ENCODE measurements at places on chromosomes 16 and 17.

DNA sequence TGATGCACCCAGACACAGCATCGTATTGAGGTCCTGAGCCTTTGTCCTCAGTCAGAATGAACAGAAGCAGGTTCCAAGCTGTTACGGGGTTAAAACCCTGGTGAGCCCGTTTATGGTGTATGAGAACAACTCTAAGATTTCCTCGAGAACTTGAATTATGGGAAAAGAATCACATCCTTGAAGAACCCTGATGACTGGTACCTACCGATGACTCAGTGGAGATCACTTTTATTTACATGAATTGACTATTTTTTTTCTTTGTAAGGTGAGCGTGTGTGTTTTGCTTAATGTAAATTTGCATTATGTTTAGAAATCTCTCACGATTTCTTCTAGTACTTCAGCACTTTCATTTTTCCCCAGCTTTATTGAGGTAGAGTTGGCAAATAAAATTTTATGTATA, 3.3 kb upstream of the KRTAP4-4 start:
- no peak for DNase-seq

DNA sequence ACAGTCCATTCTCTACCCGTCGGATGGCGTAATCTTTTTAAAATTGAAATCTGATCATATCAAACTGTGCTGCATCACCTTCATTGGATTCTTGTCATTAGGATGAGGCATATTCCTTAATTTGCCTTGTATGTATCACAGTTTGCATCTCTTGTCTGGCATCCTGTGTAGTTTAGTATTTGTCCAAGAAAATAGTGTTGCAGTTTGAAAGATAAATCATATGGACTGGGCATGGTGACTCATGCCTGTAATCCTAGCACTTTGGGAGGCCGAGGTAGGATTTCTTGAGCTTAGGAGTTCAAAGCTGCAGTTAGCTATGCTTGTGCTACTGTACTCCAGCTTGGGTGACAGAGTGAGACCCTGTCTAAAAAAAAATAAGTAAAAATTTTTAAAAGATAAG, 5.8 kb upstream of the RSL1D1 start:
- no peak for DNase-seq

GRCh38 chr17:55962951-55963401, 190.3 kb upstream of the ANKFN1 start:
- no peak for DNase-seq

GRCh38 chr17:15180121-15180561, 85.0 kb downstream of the PMP22 start:
- DNase-seq = no peak

GRCh38 chr17:67970783-67971182, 25.5 kb downstream of the C17orf58 start:
- DNase-seq = no peak

GRCh38 chr16:11389083-11389482, 43.8 kb downstream of the RMI2 start:
- DNase-seq = no peak

DNA sequence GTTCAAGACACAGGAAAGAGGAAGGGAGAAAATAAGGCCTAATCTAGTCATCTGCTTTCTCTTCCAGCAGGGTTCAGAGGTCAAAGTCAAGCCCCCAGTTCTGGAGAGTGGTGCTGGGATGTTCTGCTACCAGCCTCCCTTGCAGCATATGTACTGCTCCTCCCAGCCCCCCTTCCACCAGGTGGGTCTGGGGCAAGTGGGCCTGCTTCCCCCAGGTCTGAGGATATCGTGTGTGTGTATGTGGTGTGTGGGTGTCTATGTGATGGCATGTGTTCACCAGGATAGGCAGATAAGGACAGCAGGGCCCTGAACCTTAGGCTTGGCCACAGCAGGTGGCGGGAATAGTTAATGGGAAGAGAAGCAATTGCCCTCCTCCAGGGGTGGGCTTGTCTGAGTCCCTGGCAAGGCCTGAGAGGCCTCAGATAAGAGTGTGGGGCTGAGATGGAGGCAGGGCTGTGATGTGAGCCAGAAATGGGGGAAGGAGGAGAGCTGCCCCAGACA, 21.1 kb downstream of the FOXN1 start:
- DNase-seq = no peak

DNA sequence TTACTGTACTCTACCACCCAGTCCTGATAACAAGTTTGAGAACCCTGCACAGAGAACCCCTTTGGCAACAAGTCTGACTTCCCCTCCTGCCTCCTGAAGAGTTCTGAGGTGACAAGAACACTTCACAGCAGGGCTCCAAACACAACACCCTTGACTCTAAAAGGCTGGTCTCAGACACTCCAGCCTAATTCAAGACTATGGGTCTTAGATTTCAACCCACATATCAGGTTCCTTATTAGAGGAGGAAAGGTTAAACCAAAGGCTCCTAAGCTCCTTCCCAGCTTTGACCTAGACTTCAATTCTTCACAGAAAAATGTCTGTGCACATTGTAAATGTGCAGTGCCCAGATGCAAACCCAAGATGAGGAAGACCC, 23.0 kb downstream of the RANBP10 start:
- DNase-seq = no peak

DNA sequence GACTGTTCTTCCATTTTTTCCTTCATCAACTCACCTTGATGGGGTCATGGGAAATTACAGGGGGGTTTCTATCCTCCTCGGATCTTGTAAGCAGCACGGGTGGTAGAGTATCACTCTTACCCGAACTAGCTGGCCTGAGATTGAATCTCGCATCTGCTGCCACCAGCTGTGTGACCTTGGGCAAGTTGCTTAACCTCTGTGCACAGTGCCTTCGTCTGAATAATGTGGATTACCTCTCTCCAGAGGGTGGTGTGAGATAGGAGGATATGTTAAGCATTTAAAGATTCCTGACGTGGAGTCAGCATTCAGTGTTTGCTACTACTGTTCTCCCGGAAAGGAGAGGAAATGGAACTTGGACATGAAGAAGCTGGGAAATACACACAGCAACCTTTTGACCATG, 24.4 kb downstream of the LASP1 start:
- no peak for DNase-seq

GRCh38 chr16:46768809-46769208, 20.7 kb upstream of the MYLK3 start:
- DNase-seq = no peak

DNA sequence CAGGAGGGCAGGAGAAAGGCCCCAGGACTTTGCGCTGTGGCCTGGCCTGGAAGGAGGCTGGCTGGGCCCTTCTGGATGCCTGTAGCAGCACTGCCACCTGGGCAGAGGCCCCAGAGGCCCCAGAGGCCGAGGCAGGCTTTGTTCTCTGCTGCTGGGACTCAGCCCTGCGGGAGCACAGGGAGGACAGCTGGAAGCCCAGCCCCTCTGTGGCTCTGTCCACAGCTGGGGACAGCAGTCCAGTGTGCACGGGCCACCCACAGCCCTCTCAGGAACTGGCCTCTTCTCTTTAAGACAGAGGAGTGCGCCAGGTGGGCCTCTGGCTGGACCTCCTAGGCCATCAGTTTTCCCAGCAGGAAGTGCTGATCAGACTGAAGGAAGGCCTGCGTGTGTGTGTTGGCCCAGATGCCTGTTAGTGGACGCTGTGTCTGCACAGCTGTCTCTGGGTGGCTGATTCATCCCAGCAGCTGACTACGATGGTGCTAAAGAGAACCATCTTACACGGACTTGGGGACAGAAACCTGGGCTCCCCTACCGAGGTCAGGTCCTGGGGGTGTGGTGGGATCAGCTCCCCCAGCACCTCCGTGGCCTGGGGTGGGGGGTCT, 26.9 kb upstream of the ZNF750 start:
- no peak for DNase-seq

DNA sequence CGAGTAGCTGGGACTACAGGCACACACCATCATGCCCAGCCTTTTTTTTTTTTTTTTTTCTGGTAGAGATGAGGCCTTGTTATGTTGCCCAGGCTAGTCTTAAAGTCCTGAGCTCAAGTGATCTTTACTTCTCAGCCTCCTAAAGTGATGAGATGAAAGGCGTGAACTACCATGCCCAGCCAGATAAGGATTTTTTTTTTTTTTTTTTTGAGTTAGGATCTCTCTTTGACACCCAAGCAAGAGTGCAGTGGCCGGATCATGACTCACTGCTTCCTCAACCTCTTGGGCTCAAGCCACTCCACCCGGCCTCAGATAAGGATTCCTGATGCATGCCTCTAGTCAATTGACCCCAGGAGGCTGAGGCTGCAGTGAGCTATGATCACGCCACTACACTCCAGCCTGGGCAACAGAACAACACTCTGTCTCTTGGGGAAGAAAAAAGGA, 11.2 kb upstream of the PLEKHG4 start:
- DNase-seq = no peak

GRCh38 chr17:41496803-41497484, 7.2 kb upstream of the KRT36 start:
- peak; percentile 86 for DNase-seq

- DNase-seq = peak; percentile 30
Measured at GRCh38 chr17:8753976-8754440, 4.3 kb downstream of the SPDYE4 start.

GRCh38 chr16:67940446-67941089, 3.4 kb downstream of the LCAT start:
- DNase-seq = no peak

- no peak for DNase-seq
Measured at GRCh38 chr16:78528265-78528664, 428.8 kb downstream of the WWOX start.

DNA sequence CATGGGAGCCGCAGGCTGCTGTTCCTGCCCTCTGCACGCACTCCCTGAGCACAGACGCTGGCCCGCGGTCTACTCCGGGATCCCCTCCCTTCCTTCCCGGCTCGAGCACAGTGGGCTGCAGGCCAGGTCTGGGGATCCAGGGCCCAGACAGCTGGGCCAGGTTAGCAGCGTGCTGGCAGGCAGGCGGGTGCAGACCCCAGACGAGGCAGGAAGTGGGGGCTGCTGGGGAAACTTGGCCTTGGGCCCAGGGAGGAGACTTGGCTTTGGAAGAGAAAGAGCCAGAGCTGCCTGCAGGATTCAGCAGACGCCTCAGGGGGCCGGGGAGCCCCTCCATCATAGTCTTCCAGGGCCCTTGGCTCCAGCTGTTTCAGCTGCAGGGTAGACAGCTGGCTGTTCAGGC, 30.2 kb upstream of the ABCC3 start:
- no peak for DNase-seq

GRCh38 chr16:986925-987582, 5.5 kb downstream of the SOX8 start:
- no peak for DNase-seq

- DNase-seq = no peak
Measured at GRCh38 chr17:8476741-8477140, 41.1 kb downstream of the NDEL1 start.

DNA sequence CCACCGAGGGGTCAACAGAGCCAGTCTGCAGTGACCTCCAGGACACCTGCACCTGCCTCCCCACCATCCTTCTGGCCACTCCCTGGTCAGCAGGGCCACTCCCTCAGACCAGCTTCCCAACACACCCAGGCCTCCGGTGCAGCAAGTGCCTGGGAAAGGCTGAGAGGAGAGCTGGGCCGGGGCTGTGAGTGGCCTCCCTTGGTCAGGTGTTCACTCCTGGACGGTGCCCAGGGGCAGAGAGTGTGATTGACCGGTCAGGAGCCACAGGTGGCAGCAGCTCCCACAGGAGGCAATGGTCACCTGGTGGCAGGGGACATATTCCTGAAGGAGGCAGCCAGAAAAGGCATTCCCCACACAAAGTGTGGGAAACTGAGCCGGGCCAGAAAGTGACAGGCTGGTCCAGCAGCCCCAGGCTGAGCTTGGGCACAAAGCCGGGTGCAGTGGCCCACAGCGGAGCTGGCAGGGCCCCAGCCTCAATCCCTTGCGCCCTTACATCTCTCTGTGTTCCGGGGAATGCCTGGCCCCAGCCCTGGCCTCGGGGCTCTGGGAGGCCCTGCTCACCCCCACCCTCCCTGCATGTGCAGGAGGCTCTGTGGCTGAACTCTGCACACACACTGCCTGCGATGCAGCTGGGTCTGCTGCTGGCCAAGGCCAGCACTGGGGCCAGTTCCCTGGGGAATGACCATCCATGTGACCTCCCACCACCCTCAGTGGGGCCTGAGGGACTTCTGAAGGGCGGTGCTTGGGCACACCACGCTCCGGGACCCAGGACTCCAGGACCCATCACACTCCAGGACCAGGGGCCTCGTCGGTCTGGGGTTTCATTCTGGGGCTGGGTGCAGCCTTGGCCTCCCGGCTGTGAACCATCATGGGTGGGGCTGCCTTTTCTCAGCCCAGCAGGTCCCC, 1.2 kb upstream of the C17orf99 start:
- no peak for DNase-seq

GRCh38 chr16:14202697-14203096, 131.6 kb downstream of the MRTFB start:
- DNase-seq = no peak

DNA sequence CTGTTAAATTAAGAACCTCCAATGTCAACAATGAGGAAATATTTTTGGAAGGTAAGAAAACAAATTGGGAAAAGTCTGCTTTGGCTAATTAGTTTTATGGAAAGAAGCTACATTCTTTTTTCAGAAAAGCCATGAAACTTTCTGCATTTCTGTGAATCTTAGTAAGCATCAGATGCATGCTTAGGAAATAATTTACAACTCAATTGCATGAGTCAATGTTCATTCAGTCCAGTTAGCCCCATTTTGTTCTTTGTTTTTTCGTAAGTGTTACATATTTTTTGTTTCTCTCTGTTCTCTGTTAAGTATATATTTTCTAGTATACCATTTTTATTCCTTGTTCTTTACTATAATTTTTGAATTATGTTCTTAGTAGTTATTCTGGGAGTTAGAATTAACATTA, 195.2 kb upstream of the KIF2B start:
- no peak for DNase-seq

DNA sequence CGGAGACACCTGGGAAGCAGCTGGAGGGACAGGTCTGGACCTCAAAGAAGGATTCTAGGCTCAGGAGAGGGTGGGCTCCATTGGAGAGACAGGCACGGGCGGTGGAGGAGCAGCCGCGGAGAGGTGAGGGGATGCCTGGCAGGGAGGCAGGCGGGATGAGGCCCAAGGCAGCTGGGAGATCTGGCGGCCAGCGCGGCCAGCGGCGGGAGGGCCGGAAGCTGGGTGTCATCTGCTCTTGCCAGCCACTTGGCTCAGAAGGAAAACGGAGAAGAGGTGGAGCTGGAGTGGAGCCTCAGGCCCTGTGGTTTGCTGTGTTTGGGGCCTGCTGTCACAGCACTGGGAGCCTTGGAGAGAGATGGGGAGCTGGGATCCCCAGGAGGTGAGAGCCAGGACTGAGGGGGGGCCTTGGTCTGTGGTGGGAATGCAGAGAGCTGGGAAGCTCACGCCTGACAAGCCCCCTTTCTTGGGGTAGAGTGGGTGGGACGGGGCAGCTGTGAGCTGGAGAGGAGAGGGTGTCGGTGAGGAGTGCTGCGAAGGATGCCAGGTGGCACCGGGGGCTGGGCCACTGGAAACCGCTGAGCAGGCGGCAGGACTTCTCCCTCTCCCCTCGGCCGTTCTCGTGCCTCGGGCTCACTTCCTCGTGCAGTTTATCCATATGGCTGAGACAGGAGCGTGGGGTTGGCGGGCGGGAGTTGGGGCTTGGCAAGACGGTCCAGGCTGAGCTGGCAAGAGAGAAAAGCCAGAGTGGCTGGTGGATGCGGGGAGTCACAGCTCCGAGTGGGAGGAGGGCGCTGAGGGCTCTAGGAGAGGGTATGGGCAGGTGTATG, 8.0 kb downstream of the TBC1D24 start:
- no peak for DNase-seq

GRCh38 chr17:12250973-12251372, 230.3 kb downstream of the MAP2K4 start:
- DNase-seq = no peak
